ENCODE measurements at places on chromosomes 4 and X.

DNA sequence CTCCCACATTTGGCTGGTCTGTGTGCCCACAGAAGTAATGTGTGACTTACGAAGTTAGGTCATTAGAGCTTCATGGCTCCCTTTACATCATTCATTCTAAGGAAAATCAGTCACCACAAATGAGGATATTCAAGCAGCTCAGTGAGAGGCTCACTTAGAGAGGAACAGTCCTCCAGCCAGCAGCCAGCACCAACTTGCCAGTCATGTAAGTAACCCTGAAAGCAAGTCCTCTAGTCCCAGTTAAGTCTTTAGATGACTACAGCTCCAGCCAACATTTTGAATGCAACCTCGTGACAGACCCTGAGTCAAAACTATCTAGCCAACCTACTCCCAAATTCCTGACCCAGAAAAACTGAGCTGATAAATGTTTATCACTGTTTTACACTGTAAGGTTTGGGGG is 71.3 kb downstream of the LRBA start:
- no peak for DNase-seq

DNA sequence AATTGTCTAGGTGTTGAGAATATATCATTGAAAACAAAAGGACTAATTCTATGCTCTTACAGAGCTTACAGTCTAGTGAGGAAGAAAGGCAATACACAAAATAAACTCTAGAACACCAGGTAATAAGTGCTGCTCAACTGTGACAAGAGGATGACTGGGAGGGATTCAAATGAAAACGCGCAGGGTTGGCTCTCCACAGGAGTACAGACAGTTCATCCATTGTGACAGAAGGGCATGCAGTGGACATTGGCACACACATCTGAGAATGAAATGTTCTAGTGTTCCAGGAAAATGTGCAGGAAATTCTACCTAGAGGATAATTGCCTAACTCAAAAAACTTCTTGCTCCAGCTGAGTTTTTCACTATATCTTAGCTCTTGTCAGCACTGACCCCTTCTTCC is 492.0 kb downstream of the IDS start:
- no peak for DNase-seq

DNA sequence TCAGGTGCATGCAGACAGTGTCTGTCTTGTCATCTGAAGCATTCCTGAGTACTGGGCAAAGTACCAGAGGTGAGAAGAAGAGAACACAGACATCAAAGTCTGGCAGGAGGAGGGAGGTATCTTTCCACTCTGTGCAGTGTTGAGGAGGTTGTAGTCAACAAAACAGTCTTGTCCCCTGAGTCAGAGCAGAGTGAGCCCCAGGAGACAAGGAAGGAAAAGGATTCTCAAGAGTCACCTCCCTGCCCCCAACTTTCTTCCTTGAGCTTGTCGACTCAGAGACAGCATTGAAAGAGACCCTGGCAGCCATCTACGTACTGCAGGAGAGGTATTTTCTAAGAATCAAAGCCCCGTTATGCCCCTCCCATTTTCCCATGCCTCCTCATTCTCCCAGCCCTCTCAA is 4.4 kb upstream of the SRPX start:
- DNase-seq = no peak

- peak; percentile 29 for DNase-seq
Observed at GRCh38 chrX:153411255-153411987, at the start of gene ZFP92. Gene ZFP92 (plus strand): TSS chrX:153411472. CDS start chrX:153418323, 6,851 bp downstream.

DNA sequence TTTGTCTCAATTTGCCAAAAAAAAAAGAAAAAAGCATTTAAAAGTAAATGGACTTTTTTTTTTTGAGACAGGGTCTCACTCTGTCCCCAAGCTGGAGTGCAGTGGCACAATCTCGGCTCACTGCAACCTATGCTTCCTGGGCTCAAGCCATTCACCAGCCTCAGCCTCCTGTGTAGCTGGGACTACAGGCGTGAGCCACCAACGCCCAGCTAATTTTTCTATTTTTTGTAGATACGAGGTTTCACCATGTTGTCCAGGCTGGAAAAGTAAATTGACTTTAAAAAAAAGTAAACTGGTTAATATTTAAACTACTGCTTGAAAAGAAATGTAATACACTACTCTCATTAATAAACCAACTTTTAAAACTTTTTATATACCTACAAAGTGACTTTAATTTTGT is 5.9 kb downstream of the AIFM1 start:
- DNase-seq = no peak

Measured in heart left ventricle (tissue), 16 donors.